ENCODE measurements at places on chromosomes 13 and 19. TPM values are rescaled to one million over a fixed set of nuclear protein-coding genes. Genes with fewer than 3 reads are reported as not detected.

SPRED3 gene
- 5.9 TPM for total RNA-seq

DNA sequence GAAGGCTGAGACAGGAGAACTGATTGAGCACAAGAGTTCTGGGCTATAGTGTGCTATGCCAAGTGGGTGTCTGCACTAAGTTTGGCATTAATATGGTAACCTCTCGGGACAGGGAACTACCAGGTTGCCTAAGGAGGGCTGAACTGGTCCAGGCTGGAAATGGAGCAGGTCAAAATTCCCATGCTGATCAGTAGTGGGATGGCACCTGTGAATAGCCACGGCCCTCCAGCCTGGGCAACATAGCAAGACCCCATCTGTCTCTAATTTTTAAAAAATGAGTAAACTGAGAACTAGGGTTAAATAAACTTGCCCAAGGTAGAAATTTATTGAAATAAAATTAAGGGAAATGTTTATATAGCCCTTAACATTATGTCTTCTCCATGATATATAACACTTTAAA lies 17.0 kb upstream of the INTS6 start:
- H3K4me1 ChIP-seq = no peaks in the 10 kb centered on the region
- no peak for DNase-seq
- no peaks in the 10 kb centered on the region for H3K27me3 ChIP-seq
- H3K27ac ChIP-seq = no peak overlapping the region

DNA sequence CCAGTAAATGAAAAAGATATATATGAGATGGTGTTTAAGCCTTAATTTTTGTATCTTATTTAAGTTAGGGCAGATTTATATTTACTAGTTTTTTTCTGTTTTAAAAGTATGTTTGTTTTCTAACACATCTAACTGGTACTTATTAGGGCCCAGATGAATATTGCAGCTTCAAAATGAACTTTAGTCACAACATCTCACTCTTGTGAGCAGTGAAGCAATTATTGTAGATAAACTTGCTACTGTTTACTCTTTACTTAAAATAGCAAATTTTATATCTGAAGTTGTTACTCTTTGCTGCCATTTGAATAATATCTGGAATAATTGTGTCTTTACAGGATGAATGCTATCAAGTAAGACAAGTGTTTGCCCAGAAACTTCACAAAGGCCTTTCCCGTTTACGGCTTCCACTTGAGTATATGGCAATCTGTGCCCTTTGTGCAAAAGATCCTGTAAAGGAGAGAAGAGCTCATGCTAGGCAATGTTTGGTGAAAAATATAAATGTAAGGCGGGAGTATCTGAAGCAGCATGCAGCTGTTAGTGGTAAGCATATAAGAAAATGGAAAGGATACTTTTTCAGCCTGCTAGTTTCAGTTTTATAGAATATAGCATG lies 166.8 kb downstream of the PDS5B start:
- no peak for DNase-seq
- no peaks in the 10 kb centered on the region for H3K27me3 ChIP-seq

- H3K36me3 ChIP-seq = no peaks in the 10 kb centered on the region
- no peaks in the 10 kb centered on the region for H3K4me1 ChIP-seq
- H3K4me3 ChIP-seq = no peak overlapping the region
- no peak overlapping the region for H3K27ac ChIP-seq
- peaks cover 15% of the 10 kb centered on the region for H3K27me3 ChIP-seq
- DNase-seq = no peak
Observed at GRCh38 chr19:38537071-38537936, 80.4 kb downstream of the MAP4K1 start.

- peaks cover 2% of the 10 kb centered on the region for H3K27me3 ChIP-seq
- H3K27ac ChIP-seq = peak overlapping the region; percentile 12
- peaks cover 40% of the 10 kb centered on the region for H3K4me1 ChIP-seq
Observed at GRCh38 chr13:113295776-113296175, 1.3 kb upstream of the LAMP1 start.

ZNF444 gene
- 41.6 TPM for total RNA-seq

GRCh38 chr13:77513719-77514335 lies 21.7 kb upstream of the SCEL start:
- H3K36me3 ChIP-seq = no peaks in the 10 kb centered on the region
- peaks cover 3% of the 10 kb centered on the region for H3K4me1 ChIP-seq
- H3K27ac ChIP-seq = no peak overlapping the region
- no peak overlapping the region for H3K4me3 ChIP-seq
- peaks cover 5% of the 10 kb centered on the region for H3K27me3 ChIP-seq

RASAL3 gene
- not detected for total RNA-seq

All from osteocyte (in vitro differentiated cells).